NCI-H146 (cell line): ENCODE measurements at places on chromosomes 11 and 22.

- no peak for DNase-seq
Measured at GRCh38 chr11:73367482-73368024, 8.6 kb upstream of the RELT start.

DNA sequence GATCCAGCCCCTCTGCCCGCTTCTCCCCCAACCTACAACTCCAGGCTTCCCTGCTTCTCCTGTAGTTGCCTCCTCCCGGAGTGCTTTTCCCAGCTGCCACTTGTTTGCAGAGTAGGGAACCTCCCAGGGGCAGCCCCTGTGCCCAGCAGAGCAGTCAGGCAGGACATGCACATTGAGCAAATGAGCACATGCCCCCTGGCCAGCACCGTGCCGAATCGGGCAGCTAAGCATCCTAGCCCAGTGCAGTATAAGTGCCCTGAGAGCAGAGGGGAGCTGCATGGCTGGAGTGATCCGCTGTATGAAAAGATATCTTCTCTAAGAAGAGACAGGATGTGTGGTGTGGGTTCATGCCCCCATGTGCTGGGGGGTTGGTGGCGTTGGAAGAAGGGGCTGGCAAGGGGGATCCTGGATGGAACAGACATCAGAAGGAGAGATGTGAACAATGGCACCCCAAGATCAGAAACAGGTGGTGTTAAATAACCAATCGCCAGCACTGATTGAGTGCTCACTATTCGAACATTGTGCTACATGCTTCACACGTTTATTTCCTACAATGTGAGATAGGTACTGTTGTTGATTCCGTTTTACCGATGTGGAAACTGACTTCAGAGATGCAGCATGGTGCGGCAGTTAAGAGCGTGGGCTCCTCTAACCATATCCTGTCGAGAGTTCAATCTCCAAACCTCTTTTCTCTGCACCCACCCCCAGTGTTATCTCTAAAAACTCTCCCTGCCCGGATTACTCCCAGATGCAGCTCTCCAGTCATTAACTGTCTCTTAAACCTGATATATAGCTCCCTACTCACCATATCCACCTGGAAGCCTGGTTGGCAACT lies 1.2 kb downstream of the AIP start:
- peak; percentile 27 for DNase-seq

DNA sequence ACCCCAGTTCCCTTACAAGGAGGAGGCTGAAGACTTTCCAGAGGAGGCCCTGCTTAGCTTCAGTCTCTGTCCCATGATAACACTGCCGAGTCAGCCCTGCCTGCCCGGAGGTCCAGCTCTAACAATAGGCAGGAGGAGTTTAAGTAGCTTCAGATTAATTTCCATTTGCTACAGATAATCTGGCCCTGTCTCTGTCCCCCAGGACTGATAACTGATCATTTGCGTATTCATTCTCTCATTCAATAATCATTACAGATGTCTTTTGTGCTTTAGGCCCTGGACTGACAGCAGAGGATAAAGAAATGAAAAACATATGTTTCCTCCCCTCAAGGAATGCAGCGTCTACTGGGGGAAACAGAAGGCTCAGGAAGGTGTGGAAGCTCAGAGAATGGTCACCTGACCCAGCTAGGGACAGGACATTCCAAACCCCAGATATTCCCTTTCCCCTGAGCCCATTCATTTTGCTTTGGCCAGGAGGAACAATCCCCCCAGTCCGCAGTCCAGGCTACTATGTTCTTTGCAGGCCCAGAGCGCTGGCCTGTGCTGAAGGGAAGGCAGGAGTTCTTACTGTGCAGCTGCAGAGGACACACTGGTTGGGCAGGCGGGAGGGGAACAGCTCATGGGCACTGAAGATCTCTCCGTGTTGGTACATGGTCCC lies 20.8 kb downstream of the CHRDL2 start:
- DNase-seq, result no peak

DNA sequence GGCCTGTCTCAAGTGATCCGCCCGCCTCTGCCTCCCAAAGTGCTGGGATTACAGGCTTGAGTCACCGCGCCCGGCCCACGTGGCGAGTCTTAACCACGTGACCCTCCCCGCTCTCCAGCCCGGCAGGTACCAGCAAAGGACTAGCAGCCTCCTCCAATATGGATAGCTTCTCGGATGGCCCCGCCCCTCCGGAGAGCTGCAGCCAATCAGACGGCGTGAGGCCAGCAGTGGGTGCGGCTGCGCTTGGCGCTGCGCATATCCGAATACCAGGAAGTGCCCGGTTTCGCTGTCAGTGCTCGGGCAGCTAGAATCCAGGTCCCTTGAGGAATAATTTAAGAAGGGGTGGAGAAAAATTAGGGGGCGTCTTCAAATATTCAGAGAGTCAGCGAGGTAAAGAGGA lies 14.7 kb upstream of the PISD start:
- DNase-seq, result no peak

- no peak for DNase-seq
Measured at GRCh38 chr11:124879493-124880289, 14.5 kb downstream of the ROBO3 start.

DNA sequence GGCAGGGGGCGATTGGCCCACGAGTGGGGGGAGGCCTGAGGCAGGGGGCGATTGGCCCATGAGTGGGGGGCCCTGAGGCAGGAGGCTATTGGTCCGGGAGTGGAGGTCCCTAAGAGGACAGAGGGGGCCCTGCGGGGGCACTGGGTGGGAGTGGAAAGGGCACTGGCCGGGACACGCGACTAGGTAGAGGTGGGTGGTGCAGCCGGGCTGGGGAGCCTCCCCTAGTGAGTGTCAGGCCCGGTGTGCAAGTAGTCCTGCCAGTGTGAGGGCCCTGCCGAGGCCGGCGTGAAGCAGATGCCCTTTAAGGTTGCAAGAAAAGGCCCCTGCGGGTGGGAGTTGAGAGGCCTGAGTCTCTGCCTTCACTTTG lies 909 bp upstream of the BRD1 start:
- DNase-seq, result no peak

- no peak for DNase-seq
Measured at GRCh38 chr22:29251981-29252911, 15.5 kb downstream of the RHBDD3 start.

GRCh38 chr22:47600281-47600680 lies 837.8 kb downstream of the TBC1D22A start:
- no peak for DNase-seq

DNA sequence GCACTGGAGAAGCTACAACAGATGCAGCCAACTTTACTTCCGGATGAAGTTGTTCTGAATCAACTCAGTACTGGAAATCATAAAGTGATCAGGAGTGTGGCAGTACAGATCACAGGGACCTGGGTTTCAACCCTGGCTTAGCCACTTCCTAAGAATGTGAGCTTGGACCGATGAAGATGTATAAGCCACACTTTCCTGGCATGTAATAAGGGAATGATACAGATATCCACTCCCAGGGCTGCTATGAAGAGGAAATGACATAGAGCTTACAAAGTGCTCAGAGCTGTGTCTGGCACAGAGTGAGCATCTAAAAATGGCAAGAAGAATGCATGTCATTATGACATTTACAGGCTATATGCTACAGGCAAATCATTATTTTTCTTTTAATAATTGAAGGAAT lies 378.7 kb downstream of the NTM start:
- DNase-seq, result no peak

DNA sequence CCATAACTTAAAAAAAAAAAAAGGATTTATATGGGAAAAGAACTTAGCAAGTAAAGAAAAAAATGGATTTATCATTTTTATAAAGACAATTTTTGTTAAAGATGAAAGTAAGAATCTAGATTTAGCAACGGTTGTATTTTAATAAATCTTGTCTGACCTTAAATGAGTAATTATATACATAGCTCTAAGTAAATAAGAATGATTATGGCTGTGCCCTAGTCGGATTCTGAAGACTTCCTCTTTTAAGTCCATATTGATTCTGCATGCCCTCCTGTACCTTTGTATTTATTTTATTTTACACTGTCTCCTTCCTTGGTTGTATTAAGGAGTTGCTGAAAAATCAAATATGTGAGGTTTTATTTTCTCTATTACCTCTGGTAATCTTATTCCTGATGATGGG lies 7.1 kb downstream of the RBX1 start:
- DNase-seq, result no peak

GRCh38 chr11:955154-956063 lies 29.7 kb downstream of the AP2A2 start:
- no peak for DNase-seq

DNA sequence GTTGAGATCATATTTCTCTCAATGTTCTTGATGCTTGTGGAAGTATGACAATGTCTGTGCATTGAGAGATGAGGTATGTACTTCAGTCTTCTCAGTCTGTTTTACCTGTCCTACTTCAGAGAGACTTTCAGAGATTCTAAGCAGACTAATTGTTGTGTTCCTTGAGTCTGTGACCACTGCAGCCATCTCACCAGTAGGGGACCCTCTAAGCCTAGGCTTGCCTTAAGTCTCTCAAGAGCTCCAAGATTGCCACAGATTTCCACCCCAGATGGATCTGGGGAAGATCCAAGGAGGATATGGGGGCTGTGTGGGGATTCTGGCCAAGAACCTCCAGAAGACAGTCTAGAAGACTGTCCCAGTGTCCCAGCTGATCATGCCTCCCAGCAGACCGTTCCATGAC lies 179.9 kb upstream of the PLET1 start:
- DNase-seq, result no peak

- DNase-seq, result no peak
Measured at GRCh38 chr11:126366064-126366822, 10.8 kb downstream of the ST3GAL4 start.

- no peak for DNase-seq
Measured at GRCh38 chr11:56885177-56885576, 103.5 kb upstream of the OR5AK2 start.

- DNase-seq, result no peak
Measured at GRCh38 chr22:30282616-30283046, 6.7 kb downstream of the CASTOR1 start.

- no peak for DNase-seq
Measured at GRCh38 chr11:121035169-121035755, 11.4 kb downstream of the TBCEL start.

DNA sequence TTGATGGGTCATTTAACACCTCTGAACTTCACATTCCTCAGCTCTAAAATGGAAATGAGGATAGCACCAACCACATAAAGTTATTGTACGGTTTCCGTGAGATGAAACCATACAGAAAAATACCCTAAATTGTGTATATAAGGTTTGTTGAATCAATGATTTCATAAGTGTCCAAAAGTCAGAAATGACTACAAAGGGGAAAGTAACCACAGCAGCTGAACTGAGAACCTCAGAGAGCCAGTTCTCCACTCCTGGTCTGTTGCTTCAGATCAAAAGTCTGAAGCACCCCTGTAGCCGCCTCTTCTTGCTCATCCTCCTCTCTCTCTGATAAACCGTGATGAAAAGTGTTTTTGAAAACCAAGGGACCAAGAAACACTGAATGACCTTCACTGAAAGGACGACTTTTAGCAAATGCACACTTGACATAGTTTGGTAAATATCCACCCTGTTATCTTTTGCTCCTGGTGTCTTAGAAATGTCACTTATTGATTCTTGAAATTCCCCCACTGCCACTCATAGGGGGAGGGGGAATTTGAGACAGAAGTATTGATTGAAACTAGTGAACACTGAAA lies 194.5 kb downstream of the NAV2 start:
- no peak for DNase-seq

- no peak for DNase-seq
Measured at GRCh38 chr11:12209096-12209495, 98.7 kb downstream of the MICAL2 start.

DNA sequence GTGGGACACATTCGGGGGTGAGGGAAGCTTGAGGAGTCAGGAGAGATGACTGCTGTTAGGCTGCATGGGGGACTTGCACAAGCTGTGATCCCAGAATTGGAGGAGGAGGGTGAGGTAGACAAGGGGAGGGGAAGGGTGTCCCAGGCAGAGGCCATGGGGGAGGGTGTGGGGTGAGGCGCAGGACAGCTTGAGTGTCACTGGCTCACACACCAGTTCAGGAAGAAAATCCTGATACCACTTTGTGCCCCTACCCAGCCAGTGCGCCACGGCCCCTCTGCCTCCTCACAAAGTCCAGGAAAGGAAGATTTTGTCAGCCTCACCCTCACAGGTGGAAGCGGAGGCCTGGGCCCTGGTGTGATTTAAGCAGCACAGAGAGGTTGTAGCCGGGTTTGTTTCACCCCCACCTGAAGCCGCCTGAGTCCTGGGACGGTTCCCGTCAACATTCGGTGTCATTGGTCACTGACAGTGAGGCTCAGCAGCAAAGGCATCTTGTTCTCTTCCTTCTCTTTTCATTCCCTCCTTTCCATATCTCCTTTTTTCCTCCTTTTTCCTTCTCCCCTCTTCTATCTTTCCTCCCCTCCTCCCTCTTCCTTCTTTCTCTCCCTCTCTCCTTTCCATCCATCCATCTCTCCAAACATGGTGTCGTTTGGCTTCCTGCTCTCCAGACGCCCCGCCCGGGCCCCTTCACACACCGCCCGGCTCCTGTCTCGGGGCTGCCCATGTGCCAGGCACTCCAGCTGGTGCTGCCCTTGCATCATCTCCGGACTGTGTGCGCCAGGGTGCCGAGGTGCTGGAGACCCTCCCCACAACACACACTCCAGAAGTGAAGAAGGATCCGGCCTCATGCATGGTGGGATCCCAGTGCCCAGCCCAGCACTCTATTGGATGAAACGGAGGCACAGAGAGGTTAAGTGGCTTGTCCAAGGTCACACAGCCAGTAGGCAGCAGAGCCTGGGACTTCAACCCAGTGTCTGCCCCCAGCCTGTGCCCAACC lies 89.3 kb downstream of the MPPED1 start:
- DNase-seq, result no peak

DNA sequence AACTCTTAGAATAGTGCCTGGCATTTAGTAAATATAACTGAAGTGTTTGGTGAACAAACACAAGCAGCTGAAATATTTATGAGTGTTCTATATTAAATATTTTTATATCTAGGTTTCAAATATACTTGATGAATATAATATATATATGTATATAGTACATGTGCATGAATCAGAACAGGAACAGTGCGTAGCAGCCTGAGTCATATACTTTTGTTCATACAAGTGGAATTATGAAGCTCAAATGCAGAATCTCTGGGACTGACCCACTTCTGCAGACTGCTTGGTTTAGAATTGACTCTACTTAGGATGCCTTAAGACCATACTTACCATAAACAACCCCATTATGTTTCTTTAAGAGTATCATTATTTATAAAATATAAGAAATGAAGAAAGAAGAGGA lies 997.8 kb upstream of the RAG2 start:
- DNase-seq, result no peak
